M059J (cell line): ENCODE measurements at places on chromosomes 16 and 17.

- peak; percentile 86 for DNase-seq
Measured at GRCh38 chr17:72390675-72391508, 270.1 kb downstream of the SOX9 start.

DNA sequence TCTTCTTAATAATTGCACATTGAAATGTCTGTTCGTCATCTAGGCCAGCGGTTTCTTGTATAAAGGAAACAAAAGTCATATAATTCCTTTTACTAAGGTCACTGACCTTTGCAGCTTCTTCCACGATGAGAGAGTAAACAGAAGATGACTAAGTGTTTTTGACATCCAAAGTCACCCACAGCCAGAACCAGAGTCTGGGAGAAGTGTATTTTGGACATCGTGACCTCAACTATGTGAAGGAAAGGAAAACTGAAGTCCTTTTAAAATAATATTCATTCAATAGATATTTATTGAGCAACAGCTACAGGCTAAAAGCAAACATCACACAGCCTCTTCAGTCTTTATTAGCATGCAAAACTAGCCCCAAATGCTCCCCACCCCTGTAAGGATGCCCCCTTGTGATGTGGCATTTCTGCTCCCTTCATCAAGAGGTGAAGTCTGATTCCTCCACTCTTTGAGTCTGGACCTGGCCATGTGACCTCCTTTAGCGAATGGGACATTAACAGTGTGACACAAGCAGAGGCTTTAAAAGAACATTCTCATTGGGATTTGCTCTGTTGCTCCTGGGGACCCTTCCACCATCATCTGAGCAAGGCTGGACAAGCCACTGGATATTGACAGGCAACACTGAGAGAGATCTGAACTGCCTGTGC, 8.1 kb upstream of the PMP22 start:
- DNase-seq: peak; percentile 95

GRCh38 chr17:48237456-48237855, 129.9 kb downstream of the SNX11 start:
- no peak for DNase-seq

GRCh38 chr16:55588799-55589198, 22.3 kb downstream of the CAPNS2 start:
- DNase-seq: no peak

DNA sequence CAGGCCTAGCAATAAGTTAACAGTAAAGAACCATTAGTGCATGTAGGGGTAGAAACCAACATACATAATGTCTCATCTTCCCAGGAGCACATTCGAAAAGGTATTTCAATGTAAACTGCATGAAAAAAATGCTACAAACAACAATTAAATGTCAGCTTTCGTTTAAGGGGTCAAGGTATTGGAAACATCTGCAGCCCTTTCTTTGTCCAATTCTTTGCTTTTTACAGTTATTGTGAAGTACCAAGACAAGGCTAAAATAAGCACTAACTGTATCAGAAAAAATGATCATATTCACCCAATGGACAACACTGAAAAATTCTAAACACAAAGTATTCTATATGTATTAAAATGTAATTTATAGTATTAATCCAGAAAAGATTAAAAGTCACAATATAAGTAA, 37.9 kb downstream of the GPATCH8 start:
- no peak for DNase-seq

GRCh38 chr17:19724501-19725420, 8.4 kb upstream of the SLC47A2 start:
- no peak for DNase-seq

GRCh38 chr17:56510554-56511342, 82.8 kb upstream of the NOG start:
- DNase-seq: no peak

GRCh38 chr17:83201206-83202001, 122.0 kb downstream of the METRNL start:
- no peak for DNase-seq

GRCh38 chr16:57127836-57128235, 35.5 kb downstream of the CPNE2 start:
- DNase-seq: no peak

GRCh38 chr17:75587675-75588595, at the start of gene MYO15B:
Gene MYO15B (plus strand): TSS chr17:75587800. CDS start chr17:75588058, 258 bp downstream.
- DNase-seq: no peak

GRCh38 chr16:22815863-22816262, 1.9 kb downstream of the HS3ST2 start:
- DNase-seq: no peak

DNA sequence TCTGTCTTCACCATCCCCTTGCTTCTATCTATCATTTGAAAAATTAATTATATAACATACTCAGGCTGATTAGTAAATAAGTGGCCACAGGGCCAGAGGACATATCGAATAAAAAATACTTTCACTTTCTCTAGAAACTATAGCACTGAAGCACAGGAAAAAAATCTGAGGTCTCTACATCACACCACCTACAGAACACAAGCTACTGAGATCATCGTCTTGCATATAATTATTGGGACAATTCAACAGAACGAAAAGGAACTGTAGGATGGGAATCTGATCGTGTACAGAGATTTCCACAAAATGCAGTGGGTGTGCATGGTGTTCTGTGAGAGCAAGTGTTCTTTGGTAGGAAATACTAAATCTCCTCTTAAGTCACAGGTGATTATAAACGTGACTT, 289.6 kb upstream of the ERCC4 start:
- DNase-seq: no peak

GRCh38 chr17:31680126-31680525, 178.9 kb downstream of the COPRS start:
- no peak for DNase-seq

DNA sequence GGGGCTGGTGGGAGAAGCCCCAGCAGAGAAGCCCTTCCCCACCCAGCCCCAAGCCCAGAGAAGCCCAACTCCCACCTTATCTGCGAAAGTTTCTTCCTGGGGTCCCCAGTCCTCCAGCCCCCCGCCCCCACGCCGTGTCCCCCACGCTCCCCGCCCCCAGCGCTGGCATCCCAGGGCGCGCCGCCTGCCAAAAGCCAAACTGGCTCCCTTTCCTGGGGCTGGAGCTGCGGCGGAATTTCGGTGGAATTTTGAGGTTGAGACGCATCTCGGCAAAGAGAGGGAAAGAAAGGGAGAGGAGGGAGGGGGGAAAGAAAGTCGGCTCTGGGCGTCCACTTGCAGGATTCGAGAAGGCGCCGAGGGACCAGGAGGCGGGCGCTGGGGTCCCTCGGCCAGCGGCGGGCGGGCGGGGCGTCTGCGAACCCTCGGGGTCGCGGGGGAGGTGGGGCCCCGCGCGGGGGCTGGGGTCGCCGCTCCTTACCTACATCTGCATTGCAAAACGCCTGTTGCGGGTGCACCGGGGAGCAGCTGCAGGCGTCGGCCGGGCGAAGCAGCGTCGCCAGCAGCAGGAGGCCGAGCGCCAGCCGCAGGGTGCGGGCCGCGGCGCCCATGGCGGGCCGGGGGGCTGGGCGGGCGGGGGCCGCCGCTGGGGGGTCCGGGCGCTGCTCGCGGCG, 571 bp downstream of the TIMP2 start:
- peak; percentile 51 for DNase-seq

- DNase-seq: no peak
Measured at GRCh38 chr17:51118330-51119195, 2.1 kb downstream of the SPAG9 start.

- no peak for DNase-seq
Measured at GRCh38 chr17:40316571-40317344, 7.8 kb downstream of the RARA start.

GRCh38 chr17:44745301-44745700, 13.5 kb upstream of the ADAM11 start:
- no peak for DNase-seq

GRCh38 chr17:64200080-64201032, 62.7 kb downstream of the TEX2 start:
- peak; percentile 9 for DNase-seq

GRCh38 chr17:52383493-52384100, 225.1 kb upstream of the CA10 start:
- DNase-seq: peak; percentile 61

- peak; percentile 56 for DNase-seq
Measured at GRCh38 chr17:83196024-83196365, 116.6 kb downstream of the METRNL start.

- no peak for DNase-seq
Measured at GRCh38 chr16:78705694-78706093, 606.2 kb downstream of the WWOX start.

- peak; percentile 79 for DNase-seq
Measured at GRCh38 chr17:29591146-29591736, 1.7 kb upstream of the ANKRD13B start.

- no peak for DNase-seq
Measured at GRCh38 chr16:24969071-24969470, 46.1 kb downstream of the ARHGAP17 start.

DNA sequence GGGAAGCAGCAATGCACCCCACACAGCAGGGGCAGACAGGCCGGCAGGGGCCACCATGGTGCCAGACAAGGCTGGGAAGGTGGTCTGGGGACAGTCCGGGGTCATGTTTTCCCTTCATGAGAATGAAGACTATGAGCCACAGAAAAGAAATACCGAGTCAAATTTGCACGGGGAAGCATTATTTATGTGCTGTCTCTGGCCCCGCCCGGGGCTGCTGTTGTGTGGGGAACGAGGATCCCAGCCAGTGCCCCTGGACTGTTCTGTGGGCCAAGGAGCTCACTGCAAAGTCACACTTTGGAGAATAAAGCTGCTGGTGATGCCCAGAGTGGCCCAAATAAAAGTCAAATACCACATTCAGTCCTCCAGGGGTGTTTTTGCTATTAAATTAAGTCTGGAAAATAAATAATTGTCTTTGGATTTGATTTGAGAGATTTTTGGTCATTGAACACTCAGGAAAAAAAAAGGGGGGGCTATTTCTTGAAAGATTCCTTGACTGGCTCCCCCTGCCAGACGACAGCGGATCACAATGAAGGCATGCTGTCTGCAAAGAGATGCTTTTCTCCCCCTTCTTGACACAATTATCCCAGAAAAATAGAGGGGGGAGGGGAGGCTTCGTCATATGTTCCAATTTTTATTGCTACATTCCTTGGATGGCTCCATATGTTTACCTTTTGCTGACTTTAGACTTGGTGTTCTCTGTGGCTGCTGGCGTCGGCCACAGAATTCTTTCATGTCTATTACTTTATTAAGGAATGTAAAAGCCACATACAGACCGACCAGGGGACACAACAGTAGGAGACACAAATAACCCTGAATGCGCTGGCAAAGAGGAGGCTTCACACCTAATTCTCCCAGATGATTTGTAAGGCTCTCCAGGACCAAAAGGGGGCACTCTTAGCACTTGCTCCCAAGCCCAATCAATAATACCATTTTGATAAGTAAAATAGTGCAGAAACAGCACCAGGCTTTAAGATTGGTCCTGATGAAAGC, 27.1 kb upstream of the ANKFN1 start:
- DNase-seq: peak; percentile 89

GRCh38 chr16:11528053-11528452, 58.7 kb downstream of the LITAF start:
- no peak for DNase-seq
